ENCODE measurements at places on chromosomes 3 and 15. TPM values are rescaled to one million over a fixed set of nuclear protein-coding genes. Genes with fewer than 3 reads are reported as not detected.

Gene EAF2
- polyA plus RNA-seq: 8.3 TPM

Gene PLA2G4D
- polyA plus RNA-seq: not detected

Gene DPPA4
- not detected for polyA plus RNA-seq

- no peak overlapping the region for H3K27ac ChIP-seq
- no peaks in the 10 kb centered on the region for H3K36me3 ChIP-seq
- H3K4me1 ChIP-seq: no peaks in the 10 kb centered on the region
- DNase-seq: no peak
- H3K4me3 ChIP-seq: no peak overlapping the region
These were observed 136.5 kb downstream of the CHSY1 start for GRCh38 chr15:101115393-101115785.

- H3K4me1 ChIP-seq: no peaks in the 10 kb centered on the region
- no peak overlapping the region for H3K27ac ChIP-seq
- H3K27me3 ChIP-seq: no peaks in the 10 kb centered on the region
- no peak overlapping the region for H3K4me3 ChIP-seq
- no peak for DNase-seq
These were observed 106.1 kb upstream of the GMNC start for GRCh38 chr3:190968616-190969015.

GRCh38 chr3:10581251-10581650 is 75.9 kb upstream of the ATP2B2 start:
- no peak for DNase-seq
- H3K27ac ChIP-seq: no peak overlapping the region
- peaks cover 5% of the 10 kb centered on the region for H3K27me3 ChIP-seq

GRCh38 chr3:122868322-122868721 is 73.5 kb downstream of the SLC49A4 start:
- H3K27me3 ChIP-seq: no peaks in the 10 kb centered on the region
- H3K27ac ChIP-seq: no peak overlapping the region
- no peak overlapping the region for H3K4me3 ChIP-seq

DNA sequence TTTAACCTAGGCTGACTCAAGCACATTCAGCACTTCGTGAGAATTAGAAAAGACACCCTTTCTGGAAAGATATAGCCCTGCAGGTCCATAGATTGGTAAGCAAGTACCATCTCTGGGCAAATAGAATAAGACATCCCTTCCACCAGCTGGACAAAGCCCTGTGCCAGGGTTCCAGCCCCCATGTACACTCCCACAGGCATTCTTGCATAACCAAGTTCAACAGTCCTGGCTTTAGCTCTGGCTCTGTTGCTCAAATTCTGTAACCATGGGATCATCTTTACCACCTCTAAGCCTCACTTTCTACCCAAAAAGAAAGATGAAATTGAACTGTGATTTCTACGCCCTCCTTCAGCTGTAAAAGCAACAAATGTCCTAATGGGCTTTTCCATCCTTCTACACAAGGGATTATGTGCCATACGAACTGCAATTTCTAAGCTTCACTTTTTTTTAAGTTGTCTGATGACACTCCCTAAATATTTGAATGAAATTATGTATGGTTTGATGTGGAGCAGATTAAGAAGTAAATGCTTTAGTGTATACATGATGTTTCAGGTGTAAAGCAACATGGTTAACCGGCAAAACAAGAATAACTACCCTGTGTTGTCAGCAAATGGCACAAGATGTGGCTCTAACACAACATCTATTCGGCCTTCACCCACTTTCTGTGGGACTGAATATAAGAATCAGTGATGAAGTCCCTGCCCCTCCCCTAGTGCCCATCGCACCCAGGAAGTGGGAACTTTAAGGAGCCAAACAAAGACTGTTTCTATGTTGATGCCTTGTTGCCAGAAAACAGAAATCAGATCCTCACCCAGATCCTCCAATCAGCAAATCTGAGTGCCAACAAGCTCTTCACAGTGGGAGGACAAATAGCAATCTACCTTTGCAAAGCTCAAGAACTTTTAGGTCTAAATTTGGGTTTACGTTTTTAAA is 165.7 kb downstream of the P3H2 start:
- H3K4me1 ChIP-seq: no peaks in the 10 kb centered on the region
- H3K27ac ChIP-seq: no peak overlapping the region
- no peaks in the 10 kb centered on the region for H3K36me3 ChIP-seq
- peaks cover 14% of the 10 kb centered on the region for H3K27me3 ChIP-seq
- H3K4me3 ChIP-seq: no peak overlapping the region

- DNase-seq: no peak
- H3K27ac ChIP-seq: no peak overlapping the region
- no peak overlapping the region for H3K4me3 ChIP-seq
- H3K27me3 ChIP-seq: no peaks in the 10 kb centered on the region
- H3K4me1 ChIP-seq: no peaks in the 10 kb centered on the region
- H3K36me3 ChIP-seq: no peaks in the 10 kb centered on the region
These were observed 125.6 kb upstream of the MCTP2 start for GRCh38 chr15:94105760-94106159.

GRCh38 chr3:15148614-15149013 is 49.7 kb upstream of the RBSN start:
- H3K27ac ChIP-seq: no peak overlapping the region
- H3K4me3 ChIP-seq: no peak overlapping the region
- DNase-seq: peak; percentile 5

- peaks cover 4% of the 10 kb centered on the region for H3K27me3 ChIP-seq
- no peaks in the 10 kb centered on the region for H3K4me1 ChIP-seq
- no peaks in the 10 kb centered on the region for H3K36me3 ChIP-seq
- no peak for DNase-seq
- no peak overlapping the region for H3K4me3 ChIP-seq
- H3K27ac ChIP-seq: no peak overlapping the region
These were observed 6.6 kb upstream of the UBE3A start for GRCh38 chr15:25445412-25445811.
